Parietal lobe (tissue), 2 donors: ENCODE measurements at places on chromosomes 5 and 9. TPM values are rescaled to one million over a fixed set of nuclear protein-coding genes. Genes with fewer than 3 reads are reported as not detected.

OBP2B gene
- not detected for total RNA-seq

DMRTA1 gene
- 0.63 TPM for total RNA-seq

GNG10 gene
- 24.1 TPM for total RNA-seq

LCN9 gene
- not detected for total RNA-seq

KIF20A gene
- total RNA-seq: 6.3 TPM

CRHBP gene
- total RNA-seq: 2.8 TPM

IL11RA gene
- total RNA-seq: 11.6 TPM

SMIM32 gene
- total RNA-seq: 0.63 TPM

UNC5A gene
- total RNA-seq: 11.6 TPM

IFNA2 gene
- total RNA-seq: not detected

PLAC8L1 gene
- total RNA-seq: not detected

TMEM252 gene
- total RNA-seq: not detected

FAM120A gene
- total RNA-seq: 81.1 TPM

CDO1 gene
- 91.7 TPM for total RNA-seq

RUSC2 gene
- total RNA-seq: 66.4 TPM

PCDHB7 gene
- 17.8 TPM for total RNA-seq

LAMC3 gene
- total RNA-seq: 2.2 TPM

SPATA31E1 gene
- total RNA-seq: not detected

RFX3 gene
- 106 TPM for total RNA-seq

SPATA31D4 gene
- not detected for total RNA-seq

IL33 gene
- 12.8 TPM for total RNA-seq

APBA1 gene
- total RNA-seq: 51.3 TPM

GDA gene
- total RNA-seq: 36.0 TPM

SVEP1 gene
- total RNA-seq: 16.3 TPM

FAM240B gene
- total RNA-seq: not detected

TRMT10B gene
- 7.8 TPM for total RNA-seq

PCDHB1 gene
- 0.31 TPM for total RNA-seq

CNTNAP3 gene
- total RNA-seq: 84.8 TPM

PCDHGA11 gene
- 40.4 TPM for total RNA-seq

FAM169A gene
- total RNA-seq: 58.2 TPM

CTSV gene
- total RNA-seq: 0.94 TPM

NXNL2 gene
- total RNA-seq: 0.94 TPM
